ENCODE measurements at places on chromosomes 6 and 20.

DNA sequence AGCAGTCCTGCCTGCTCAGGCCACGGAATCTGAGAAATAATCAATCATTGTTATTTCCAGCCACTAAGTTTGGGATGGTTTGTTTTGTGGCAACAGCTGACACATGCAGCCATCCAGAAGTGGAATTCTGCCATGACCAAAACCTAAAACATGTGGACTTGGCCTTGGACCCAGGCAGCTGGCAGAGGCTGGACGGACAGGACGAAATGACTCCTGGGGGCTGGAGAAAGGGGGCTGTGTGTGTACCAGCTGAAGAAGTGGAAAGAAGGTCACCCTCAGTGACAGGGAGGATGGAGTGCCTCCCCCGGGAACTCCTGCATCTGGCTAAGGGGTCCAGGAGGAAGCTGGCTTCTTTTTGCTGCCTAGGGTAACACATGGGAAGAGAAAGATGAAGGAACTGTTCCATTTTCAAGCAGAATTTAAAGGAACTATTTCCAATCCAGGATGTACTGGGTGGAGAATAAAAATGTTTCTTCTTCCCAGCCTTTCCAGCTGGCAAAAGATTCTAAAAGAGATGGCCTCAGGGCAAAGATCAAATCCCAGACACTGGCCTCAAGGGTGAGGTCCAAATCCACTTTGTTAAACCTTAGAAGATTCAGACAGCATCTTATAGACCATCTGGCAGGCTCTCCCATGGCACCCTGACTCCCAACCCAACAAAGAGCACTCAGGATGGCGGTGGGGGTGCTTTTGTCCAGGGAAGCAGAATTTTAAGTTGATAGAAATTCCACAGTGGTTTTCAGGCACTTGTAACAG is 14.3 kb downstream of the SERPINB6 start:
- DNase-seq, result no peak

- DNase-seq, result no peak
These were observed 67.8 kb upstream of the SASH1 start for GRCh38 chr6:148274809-148275208.

DNA sequence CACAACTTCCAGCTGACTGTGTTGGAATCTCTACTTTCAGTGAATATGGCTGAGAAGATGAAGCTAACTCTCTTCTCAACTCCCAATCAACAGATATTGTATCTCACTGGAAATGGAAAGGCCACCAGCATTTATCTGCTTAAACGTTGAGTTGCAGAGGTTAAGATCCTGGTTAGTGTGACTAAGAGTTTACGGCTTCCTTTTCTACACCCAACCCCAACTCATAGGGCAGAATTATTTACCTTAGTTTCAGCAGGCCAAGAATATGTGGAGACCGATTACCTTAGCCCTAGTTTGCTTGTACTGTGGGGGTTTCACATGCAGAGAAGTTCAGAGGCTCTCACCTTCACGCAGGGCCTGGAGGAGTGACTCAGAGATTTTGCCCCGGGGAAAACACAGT is 1026.6 kb downstream of the EYS start:
- no peak for DNase-seq

DNA sequence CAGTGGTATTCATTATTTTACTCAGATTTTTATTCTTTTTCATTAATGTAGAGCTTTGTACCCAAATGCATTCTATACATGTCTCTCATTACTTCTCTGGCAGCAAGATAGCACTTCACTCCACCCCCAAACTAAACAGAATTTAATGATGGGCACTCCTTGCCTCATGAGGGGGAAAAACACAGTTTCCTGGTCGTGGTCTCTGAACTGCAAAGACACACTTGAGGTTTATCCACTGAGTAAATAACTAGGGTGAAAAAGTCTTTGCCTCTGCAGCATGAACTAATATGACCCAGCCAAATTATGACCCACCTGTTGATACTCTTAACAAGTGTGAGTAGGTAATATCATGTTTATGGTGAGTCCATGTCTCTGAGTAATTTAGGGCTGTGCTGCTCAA is 785.2 kb upstream of the FLRT3 start:
- DNase-seq, result no peak

DNA sequence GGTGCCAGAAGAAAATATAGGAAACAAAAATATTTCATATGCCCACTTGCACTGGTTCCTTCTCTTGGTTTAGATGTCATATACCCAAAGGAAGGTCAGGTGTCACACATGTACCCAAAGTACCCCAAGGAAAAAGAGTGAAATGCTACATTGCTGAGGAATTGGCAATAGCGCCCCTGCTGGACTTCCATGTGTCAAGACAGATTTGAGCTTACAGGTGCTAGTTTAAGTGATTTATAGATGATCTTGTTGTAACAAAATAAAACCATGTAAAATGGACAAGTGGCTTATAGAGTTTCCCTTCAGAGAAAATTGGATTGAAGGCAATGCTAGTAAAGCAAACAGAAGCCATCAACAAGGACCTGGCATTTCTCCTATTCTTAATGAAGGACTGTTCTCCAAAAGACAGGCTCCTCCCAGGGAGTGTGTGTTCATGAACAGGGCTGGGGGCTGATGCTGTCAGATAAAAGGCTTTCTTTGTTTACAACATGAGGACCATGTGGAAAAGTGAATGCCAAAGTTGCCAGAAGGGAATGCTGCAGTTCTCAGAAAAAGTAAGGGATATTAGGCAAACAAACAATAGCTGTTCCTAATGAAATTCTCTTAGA is 64.3 kb upstream of the PAK5 start:
- DNase-seq, result peak; percentile 20

DNA sequence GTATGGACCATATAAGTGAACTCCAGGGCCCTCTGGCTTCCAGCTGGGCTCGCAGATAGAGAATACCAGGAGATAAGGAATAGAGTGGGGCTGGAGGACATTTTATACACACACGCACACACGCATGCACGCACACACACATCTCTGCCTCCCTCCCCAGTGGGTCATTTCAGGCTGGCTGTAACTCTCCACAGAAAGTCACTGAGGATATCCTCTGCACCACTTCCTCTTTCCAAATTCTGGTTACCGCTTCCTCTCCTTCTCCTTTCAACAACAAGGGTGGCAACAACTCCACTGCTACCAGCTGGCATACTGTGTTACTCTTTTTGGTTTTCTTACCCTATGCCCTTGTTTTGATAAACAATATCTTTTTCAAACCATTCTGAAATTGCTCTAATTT is 280.2 kb downstream of the COL12A1 start:
- no peak for DNase-seq

GRCh38 chr6:28161410-28162079 is 19.9 kb downstream of the ZKSCAN8 start:
- DNase-seq, result peak; percentile 13

DNA sequence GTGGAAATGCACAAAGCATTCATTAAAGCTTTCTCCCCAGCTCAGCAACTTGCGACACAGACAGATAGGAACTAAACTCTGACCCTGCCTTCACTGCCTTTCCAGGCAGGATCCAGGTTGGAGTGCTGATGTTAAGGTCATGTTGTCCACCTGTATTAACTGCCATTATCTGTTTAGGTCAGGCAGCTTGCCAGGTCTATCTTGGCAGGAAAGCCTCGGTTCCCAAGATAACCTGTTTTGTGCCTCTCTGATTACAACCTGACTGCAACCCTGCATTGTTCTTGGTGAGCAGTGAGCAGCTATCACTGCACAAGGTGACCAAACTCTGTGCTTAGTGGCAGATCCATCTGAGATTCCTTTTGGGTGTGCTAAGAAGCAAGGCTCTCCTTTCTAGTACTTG is 23.2 kb upstream of the ELOVL2 start:
- no peak for DNase-seq

GRCh38 chr6:105677671-105678475 is 275.0 kb upstream of the PREP start:
- DNase-seq, result no peak

All from OCI-LY7 (cell line).